ENCODE measurements at places on chromosomes 2 and 18. TPM values are rescaled to one million over a fixed set of nuclear protein-coding genes. Genes with fewer than 3 reads are reported as not detected.

Gene FAM161A
- 8.0 TPM for total RNA-seq

Gene KATNAL2
- total RNA-seq = 0.78 TPM

DNA sequence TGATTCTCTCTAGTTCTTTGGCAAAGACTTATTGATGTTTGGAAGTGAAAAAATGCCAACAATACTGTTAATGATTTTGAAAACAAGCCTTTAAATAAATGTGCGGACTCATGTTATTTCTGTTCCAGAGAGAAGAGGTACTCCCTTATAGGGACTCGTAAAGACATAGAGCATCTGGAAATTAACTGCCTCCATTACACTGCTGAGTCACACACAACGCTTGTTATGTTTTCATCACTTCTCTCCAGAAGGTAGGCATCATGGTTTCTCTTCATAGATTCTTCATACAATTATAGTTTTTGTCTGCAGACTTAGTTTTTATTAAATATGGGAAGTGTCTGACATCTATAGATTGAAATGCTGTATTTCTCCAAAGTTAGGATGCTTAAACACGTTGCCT, 302.5 kb upstream of the EPC2 start:
- DNase-seq = no peak

Gene SERPINB11
- total RNA-seq = not detected

Gene KIF1A
- total RNA-seq = 4.4 TPM

Gene DHRS9
- 0.27 TPM for total RNA-seq

GRCh38 chr2:219559156-219559915, 12.0 kb downstream of the OBSL1 start:
- peak; percentile 42 for DNase-seq

DNA sequence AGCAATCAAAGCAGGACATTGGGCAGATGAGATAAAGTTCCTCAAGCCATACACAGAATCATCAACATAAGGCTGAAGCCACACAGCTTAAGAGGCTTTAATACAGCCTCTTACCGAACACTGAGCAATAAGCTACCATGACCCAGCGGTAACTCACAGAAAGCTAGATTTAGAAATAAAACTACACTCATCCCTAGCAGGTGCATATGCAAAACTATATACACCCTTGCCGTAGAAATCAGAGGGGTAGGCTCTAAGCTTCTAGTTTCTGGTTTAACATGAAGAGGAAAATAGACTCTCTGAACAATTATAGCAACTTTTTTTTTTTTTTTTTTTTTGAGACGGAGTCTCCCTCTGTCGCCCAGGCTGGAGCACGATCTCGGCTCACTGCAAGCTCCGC, 428.8 kb upstream of the FIGN start:
- DNase-seq = no peak

GRCh38 chr2:151695778-151696177, 38.5 kb downstream of the NEB start:
- DNase-seq = no peak

- no peak for DNase-seq
Observed at GRCh38 chr2:132403146-132403545, 13.5 kb upstream of the GPR39 start.

DNA sequence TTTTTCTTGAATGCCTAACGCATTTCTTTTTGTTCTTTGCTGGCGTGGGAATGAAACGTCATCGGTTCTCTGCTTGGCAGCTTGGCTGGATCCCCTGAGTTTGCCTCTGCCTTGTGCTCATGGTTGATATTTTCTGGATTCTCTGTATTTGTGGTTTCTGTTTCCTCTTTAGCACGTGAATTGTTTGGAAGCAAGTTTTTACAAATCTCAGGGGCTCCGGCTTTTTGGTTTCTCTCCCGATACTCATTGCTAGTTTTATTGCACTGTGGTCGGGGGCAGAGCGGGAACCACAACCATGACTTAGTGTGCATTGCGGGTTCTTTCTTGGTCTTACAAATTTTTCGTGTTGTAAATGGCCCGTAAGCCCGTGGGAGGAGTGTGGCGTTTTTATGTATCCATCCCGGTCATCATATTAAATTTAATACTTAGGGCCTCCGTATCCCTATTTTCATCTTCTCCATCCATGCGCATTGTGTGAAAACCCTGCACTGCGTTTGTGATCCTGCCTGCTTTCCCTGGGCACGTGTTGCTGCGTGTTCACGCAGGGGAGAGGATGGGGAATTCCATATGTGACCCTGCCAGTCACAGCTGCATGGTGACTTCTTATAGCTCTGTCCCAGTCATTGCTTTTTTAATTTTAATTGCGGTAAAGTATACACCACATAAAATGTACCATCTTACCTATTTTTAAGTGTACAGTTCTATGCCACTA, 9.4 kb downstream of the RAMP1 start:
- DNase-seq = no peak

DNA sequence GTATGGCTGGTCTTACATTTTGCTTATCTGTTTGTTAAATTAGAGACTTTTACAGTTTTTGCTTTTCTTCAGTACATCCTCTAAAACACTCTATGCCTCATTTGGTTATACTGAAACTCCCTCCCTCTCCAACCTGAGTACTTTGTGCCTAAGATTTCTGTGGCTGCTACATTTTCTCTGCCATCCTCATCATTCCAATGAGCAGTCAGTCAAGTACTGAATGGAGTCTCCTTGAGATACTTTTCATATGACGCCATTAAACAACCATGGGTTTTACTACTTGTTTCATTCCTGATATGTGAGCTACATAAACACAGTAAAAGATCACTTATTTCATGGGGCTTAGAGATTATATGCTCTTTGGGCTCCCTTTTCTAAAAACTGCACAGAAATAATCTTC, 196.7 kb upstream of the EPC2 start:
- no peak for DNase-seq

- peak; percentile 73 for DNase-seq
Observed at GRCh38 chr2:216666461-216667233, 28.7 kb downstream of the IGFBP5 start.

Gene ABCB11
- not detected for total RNA-seq

DNA sequence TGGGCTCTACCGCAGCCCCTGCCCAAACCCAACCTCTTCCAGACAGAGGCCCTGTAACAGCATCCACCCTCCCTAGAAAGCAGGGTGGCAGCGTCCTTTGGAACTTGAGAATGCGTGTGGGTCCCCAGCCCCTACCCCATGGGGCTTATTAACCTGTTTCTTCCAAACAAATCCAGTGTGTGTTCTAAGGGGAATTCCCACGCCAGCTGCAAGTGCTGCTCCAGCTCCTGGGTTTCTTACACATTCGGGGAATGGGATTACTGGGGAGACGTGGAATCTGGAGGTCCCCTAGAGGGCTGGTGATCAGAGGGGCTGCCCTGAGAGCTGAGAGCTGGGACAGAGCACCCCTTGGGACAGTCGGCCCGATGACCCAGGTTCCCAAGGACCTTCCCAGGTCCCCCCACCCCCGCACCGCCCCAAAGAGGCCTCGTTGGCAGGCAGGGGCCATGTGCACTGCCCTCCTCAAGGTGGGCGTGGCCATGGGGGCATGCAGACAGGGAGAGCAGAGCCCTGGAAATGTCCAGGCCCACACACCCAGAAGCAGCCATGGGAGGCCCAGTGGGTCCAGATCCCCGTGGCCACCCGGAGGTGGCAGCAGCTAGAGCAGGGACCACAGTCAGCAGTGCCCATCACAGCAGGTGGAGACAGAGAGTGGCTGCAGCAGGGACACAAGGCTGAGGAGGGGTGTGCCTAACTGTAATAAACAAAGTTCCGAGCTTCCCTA, 18.8 kb upstream of the TEX44 start:
- no peak for DNase-seq

- peak; percentile 79 for DNase-seq
Observed at GRCh38 chr2:201618744-201619662, 24.3 kb downstream of the TMEM237 start.

DNA sequence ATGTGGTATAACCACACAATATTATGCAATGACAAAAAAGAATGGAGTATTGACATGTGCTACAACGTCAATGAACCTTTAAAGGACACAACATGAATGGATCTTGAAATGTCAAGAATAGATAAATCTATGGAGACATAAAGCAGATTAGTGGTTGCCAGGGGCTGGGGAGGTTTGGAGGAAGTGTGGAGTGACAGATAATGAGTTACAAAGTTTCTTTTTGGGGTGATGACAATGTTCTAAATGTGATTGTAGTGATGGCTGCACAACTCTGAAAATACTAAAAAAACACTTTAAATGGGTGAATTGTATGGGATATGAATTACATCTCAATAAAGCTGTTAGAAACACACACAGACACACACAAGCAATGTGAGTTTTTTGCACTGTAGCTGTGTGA, 37.4 kb upstream of the C1D start:
- DNase-seq = no peak

Gene TNFAIP6
- total RNA-seq = 0.23 TPM

DNA sequence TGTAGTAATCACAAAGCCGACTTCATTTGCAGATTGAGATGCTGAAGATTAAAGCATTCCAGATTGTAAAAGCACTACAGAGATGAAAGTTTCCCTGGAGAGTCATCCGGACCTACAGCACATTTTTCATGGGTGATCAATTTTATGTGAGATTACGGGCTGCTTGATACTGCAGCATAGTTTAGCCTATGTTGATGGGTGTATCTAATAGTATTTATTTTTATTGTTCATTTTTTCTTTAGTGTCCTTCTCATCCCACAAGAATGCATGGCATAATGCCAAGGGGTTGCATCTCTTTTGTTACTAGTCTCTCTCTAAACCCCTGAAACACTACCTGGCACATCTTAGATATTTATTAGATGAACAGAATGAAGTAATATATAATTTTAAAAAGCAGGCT, 240.4 kb downstream of the MBD2 start:
- DNase-seq = no peak

- DNase-seq = no peak
Observed at GRCh38 chr2:195552581-195552980, 104.4 kb upstream of the SLC39A10 start.

DNA sequence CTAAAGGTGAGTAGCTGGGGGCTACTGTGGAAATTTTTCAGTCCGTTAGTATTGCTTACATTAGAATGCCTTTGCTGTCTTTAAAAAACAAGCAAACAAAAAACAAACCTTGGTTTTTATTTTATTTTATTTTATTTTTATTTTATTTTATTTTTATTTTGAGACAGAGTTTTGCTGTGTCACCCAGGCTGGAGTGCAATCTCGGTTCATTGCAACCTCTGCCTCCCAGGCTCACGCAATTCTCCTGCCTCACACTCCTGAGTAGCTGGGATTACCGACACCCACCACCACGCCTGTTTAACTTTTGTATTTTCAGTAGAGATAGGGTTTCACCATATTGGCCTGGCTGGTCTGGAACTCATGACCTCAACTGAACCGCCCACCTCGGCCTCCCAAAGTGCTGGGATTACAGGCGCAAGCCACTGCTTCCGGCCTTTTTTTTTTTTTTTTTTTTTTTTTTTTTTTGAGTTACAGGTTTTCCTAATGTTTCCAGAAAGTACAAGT, 732.6 kb downstream of the KCNJ3 start:
- DNase-seq = no peak

Gene TBC1D8
- 18.9 TPM for total RNA-seq

Gene DLX2
- not detected for total RNA-seq

GRCh38 chr18:3870914-3871313, 420.9 kb downstream of the TGIF1 start:
- no peak for DNase-seq

GRCh38 chr2:444937-445884, 157.3 kb upstream of the ALKAL2 start:
- DNase-seq = no peak

Gene KLHL29
- total RNA-seq = 6.0 TPM

Gene ZNF397
- total RNA-seq = 26.3 TPM

Gene BOLL
- total RNA-seq = not detected

DNA sequence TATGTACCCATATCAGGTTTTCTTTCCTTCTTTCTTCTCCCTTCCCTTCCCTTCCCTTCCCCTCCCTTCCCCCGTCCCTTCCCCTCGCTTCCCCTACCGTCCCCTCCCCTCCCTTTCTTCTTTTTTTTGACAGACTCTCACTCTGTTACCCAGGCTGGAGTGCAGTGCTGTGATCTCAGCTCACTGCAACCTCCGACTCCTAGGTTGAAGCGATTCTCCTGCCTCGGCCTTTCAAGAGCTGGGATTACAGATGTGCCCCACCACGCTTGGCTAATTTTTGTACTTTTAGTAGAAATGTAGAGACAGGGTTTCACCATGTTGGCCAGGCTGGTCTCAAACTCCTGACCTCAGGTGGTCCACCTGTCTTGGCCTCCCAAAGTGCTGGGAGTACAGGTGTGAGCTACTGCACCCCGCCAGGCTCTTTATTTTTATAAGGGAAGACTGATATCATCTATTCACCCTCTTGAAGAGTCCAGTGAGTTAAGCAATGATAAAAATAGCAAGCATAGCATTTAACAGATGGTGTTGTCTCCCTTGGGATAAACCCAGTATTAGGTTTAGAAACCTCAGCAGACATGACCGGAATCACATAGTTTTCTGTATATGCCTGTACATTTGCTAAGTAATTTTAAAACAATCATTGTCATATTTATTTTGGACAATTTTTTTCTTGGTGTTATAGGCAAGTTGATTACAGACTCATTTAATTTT, 888.4 kb downstream of the TRIB2 start:
- DNase-seq = no peak

Gene INPP1
- 12.2 TPM for total RNA-seq

Gene C2orf72
- not detected for total RNA-seq

GRCh38 chr2:233440714-233441113, 86.4 kb downstream of the DGKD start:
- no peak for DNase-seq

GRCh38 chr2:112201696-112202430, 53.0 kb downstream of the ZC3H8 start:
- DNase-seq = no peak
